ENCODE measurements at places on chromosomes 6 and 20.

- DNase-seq = no peak
These were observed 19.2 kb upstream of the ZSCAN9 start for GRCh38 chr6:28205879-28206278.

DNA sequence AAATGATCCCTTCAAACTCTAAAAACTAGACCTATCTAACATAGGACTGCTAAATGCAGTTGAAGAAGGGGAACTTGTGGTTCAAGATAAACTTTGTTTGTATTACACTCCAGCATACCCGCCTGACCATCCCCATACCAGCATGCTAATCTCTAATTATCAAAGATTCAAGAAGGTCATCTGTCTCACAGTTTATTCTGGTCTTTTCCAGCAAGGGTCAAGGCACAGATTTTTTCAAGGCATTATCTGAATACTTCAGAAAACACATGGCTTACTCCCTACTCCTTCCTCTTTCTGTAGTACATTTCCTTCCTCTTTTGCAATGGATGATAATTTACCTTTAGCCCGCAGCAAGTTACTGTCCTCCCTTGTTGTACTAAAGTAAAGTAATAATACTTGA lies 174.1 kb downstream of the PKHD1 start:
- DNase-seq = no peak

GRCh38 chr20:51665543-51666118 lies 102.6 kb downstream of the ATP9A start:
- no peak for DNase-seq

DNA sequence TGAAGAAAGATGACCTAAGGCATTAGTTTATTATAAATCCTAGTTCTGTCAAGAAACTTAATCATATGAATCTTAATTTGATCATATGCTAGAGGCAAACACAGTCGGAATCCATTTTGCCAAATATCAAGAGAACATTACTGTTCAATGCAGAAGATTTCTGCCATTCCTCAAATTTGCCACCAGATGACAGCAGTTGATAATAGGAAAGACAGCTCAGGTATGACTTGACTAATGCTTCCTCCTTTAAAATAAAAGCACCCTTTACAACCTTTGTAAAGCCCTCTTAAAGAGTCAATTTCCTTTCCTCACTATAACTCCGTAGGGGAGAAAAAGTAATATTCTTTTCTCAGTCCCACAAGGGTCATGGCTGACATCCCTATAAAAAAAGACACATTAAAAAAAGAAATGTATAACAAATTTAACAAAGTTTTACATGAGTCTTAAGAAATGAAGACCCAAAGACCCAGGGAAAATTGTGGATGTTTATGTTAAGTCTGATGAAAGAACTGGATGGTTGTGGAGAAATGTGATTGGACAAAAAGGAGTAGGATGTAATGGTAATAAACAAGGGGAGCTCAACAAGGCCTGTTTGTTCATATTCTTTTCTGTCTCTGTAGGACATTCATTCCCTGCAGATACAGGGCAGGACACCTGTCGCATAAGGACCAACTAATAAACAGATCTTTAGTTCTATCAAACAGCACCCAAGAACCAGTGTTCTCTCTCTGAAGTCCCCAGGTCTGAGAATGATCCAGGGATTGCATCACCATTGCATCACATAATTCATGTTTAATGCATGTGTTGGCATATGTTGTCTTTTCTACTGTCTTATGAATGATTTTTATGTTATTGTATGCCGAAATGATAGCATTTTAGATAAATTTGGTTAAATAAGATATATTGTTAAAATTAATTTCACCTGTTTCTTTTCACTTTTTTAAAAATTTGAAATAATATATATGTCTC lies 23.0 kb upstream of the IL17A start:
- peak; percentile 56 for DNase-seq

GRCh38 chr6:108243836-108244235 lies 17.0 kb downstream of the SNX3 start:
- DNase-seq = no peak

DNA sequence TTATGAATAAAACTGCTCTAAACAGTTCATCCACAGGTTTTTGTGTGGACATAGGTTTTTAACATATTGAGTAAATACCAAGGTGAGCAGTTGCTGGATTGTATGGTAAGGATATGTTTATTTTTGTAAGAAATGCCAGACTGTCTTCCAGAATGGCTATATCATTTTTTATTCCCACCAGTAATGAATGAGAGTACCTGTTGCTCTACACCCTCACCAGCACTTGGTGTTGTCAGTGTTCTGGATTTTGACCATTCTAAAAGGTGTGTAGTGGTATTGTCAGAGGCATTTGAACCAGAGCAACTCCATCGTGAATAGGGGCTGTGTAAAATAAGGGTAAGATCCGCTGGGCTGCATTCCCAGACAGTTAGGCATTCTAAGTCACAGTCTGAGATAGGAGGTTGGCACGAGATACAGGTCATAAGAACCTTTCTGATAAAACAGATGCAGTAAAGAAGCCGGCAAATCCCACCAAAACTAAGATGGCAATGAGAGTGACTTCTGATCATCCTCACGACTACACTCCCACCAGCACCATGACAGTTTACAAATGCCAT lies 12.9 kb upstream of the NT5E start:
- no peak for DNase-seq

- no peak for DNase-seq
These were observed 145.2 kb downstream of the SOBP start for GRCh38 chr6:107635057-107635515.

GRCh38 chr6:169558378-169558773 lies 143.5 kb downstream of the WDR27 start:
- DNase-seq = no peak

DNA sequence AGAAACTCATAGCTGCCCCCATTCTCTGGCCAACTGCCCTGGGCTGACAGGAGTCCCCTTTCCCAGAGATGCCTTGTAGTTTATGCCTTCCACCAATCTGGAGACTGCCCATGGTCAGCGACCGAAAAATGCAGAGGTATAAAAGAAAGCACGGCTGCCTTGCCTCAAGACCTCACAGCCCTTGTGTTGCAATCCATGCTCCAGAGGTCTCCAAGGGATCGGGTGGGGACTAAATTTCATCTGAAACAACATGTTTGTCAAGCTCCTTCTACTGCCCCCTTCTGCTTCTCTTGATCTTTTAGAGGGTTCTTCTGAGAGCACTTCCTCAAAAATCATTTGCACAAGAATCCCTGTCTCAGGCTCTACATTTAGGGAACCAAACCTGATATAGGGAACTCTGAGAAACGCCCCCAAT lies 128.8 kb downstream of the PLCB1 start:
- no peak for DNase-seq

DNA sequence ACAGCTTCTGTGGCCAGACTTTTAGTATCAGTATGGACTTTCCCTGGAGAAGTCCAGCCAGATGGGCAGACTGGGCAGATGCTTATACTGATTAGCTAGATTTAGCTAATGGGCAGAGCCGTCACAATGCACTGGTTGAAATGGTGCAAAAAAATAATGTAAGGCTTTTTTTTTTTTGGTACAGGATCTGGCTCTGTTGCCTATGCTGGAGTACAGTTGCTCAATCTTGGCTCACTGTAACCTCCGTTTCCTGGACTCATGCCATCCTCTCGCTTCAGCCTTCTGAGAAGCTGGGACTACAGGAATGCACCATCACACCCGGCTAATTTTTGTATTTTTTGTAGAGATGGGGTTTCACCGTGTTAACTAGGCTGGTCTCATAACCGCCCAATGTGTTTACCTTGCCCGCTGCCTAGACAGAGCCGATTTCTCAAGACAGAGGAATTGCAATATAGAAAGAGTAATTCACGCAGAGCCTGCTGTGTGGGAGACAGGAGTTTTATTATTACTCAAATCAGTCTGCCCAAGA lies 16.4 kb upstream of the KIFC1 start:
- no peak for DNase-seq

DNA sequence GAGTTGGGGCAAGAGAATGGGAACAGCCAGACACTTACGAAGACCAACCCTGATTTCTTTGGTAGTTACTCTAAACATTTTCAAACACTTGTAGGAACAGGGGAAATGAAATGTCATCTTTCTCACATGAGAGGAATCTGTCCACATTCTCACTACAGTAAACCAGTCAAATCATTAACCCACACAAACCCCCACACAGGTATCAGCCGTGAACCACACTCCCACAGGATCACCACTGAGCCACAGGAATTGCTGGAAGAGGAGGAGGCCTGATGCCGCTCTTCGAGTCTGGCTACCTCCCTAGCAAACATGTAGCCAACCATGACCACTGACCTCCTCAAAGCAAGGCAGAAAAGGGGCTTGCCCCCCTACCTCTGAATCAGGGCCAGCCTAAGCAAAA lies 6.9 kb upstream of the RSPO3 start:
- DNase-seq = no peak

DNA sequence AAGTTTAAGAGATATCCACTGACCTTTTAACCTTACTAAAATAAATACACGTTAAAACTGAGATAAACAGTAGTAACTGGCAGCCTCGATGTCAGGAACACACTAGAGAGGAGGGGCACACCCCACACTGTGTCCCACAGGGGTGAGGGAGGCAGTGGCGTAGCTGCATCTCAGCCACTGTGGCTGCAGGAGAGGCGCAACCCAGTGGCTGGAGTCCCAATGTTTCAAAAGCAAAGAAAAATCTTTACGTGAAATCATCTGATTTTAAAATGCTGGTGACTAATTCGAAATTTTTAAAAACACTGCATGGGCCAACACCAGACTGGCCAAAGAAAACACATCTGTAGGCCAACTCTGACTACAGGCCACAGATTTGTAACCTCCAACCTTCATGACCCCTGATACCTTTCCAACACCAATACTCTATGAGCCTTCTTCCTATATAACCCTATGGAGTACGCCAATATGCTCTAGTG lies 54.7 kb downstream of the TRAM2 start:
- DNase-seq = no peak

- no peak for DNase-seq
These were observed 25.6 kb downstream of the GPR63 start for GRCh38 chr6:96811670-96812069.

DNA sequence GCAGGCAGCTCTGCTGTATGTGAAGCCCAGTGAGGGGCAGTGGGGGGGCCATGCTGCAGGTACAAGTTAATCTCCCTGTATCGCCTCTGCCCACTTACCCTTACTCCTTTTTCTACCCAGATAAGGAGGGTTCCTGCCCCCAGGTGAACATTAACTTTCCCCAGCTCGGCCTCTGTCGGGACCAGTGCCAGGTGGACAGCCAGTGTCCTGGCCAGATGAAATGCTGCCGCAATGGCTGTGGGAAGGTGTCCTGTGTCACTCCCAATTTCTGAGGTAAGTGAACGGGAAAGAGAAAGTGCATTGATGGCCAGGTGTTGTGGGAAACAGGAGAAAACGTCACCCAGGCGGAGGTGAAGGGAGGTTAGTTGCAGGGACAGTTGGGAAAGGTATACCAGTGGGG lies 10.3 kb downstream of the WFDC2 start:
- no peak for DNase-seq

DNA sequence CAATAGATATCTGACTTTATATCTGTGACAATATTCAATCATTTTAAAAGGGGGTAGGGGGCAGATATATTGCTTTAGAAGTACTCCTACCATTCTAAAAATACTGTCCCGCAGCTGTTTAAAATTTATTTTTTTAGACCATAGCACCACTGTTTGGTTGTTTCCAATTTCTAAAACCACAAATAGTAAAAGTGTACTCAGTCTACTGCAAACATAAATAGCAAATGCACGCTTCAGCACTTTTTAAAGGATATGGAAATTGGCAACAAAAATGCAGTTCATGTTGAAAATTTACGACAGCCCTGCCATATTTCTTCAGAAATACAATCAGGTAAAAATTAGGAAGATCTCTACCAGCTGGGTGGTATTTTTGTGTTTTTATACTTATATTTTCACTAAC lies 132.0 kb upstream of the RUNX2 start:
- DNase-seq = no peak

GRCh38 chr6:83055366-83055964 lies 10.2 kb downstream of the UBE3D start:
- DNase-seq = peak; percentile 31

- no peak for DNase-seq
These were observed 7.7 kb downstream of the ZNFX1 start for GRCh38 chr20:49270177-49270576.

DNA sequence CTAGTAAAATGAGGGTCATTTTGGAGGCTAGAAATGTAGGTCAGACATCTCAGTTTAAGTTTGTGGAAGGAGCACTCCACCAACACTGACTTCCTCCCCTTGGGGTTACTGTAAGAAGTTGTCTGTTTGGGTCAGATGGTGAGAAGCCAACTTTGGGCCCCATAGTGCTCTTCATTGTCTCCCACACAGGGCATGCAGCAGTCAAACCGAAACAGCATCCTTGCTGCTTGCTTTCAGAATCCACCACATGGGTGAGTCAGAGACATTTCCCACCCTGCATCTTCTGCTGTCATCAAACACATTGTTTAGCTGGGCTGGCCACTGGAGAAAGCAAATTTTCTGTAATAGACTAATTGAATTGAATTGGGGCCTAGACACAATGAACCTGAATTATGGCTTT lies 16.8 kb downstream of the IL17F start:
- DNase-seq = no peak

DNA sequence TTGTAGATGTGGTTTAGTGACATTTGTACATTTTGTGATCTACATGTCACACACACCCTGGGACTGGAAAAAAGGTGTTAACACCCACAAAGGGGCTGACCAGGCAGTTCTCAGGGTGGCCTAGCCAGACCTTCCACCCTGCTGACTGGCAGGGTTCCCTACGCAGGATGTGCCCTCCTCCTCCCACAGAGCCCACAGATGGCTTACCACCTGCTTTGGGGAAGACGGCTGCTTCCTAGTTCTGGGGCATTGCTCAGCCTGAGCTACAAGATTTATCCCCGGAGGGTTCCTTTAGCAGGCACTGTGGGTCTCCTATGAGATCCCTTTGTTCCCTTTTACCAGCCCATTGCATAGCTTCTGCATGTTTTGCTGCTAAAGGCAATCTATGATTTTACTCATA lies 35.1 kb downstream of the SNAP25 start:
- no peak for DNase-seq

GRCh38 chr6:52514514-52514913 lies 62.3 kb downstream of the TRAM2 start:
- no peak for DNase-seq

GRCh38 chr20:46343975-46344357 lies 35.7 kb upstream of the CDH22 start:
- DNase-seq = no peak

DNA sequence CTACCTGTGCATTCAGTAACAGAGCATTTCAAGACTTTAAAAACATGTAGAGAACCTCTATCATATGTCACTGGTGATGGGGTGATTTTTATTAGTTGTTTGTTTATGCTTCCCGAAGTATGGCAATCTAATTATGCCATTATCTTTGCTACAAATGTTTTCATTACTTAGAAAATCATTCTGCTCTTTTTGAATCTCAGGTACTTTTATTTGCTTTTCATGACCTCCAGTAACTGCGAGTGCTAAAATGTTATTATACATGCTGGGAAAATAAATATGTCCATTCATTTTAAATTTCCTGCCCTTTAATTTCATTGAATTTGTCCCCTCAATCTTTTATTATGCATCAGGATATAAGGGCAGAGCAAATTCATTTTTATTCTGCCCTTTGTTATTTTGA lies 515.7 kb downstream of the NKAIN2 start:
- no peak for DNase-seq

- no peak for DNase-seq
These were observed 41.0 kb downstream of the GFOD1 start for GRCh38 chr6:13446381-13446780.

Measured in NCI-H2029 treated with DMSO at 0.1 percent for 48 hours (cell line).